ENCODE measurements at places on chromosomes 5 and 9.

DNA sequence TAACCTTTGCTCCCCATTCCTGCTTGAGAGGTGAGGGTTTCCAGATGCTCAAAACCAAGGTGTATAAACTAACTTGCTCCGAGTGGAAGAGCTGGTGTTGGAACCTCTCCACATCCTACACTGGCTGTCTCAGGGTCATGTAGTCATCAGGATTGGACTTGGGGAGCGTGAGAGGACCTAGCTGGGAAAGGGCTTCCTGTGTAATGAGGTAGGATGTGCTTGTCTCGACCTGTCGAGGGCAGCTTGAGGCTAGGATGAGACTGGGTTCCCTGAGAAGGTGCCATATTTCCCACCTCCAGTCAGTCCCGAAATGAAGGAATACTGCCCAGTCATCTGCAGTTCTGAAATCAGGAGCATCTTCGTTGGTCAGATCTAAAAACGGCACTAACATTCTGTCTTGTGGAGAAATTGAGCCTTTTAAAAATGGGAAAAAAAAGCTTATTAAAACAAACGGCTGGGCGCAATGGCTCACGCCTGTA is 1.3 kb downstream of the CCNI2 start:
- DNase-seq = no peak

GRCh38 chr5:96664669-96665068 is 2.5 kb downstream of the CAST start:
- DNase-seq = no peak

DNA sequence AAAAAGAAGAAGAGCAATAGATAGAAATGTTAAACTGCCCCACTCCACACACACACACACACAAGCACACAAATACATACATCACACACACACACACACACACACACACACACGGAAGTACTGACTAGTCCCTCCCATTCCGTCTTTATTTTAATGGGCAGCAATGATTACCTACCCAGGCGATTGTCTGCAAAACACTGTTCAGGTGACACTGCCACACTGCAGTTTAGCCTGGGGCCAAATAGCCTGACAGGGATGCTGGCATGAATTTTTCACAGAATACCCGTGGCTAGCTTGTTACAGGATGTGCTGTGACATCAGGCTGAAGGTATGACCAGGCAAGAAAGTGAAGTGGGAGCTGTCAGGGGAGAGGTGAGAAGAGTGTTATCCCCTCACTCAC is 86.9 kb downstream of the FRMD3 start:
- no peak for DNase-seq

DNA sequence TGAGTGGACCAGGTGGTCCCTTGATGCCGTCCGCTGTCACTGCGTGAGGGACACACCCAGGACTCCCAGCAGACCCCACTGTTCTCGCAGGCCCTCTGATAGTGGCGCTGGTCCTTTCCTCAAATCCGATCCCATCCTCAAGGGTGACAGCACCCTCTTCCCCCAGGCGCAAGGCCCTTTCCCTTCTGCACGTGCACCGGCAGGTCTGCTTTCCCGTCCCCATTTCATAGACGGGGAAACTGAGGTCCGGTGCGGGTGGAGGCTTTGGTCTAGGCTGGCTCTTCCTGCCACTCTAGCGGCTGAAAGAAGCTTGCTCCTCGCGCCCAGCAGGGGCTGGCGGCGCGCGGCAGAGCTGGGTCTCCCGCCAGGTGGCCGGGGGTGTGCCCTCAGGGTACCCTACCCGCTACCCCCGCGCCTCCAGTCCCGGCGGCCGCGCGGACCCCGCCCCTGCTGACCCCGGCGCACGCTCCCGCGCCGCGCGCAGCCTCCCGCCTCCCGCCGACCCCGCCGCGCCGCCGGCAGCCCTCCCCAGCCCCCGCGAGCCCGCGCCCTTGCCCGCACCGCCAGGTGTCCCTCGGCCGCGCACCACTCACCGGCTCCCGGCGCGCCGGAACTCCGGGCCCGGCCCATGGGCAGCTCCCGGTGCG is 453 bp downstream of the RASGEF1C start:
- DNase-seq = no peak

DNA sequence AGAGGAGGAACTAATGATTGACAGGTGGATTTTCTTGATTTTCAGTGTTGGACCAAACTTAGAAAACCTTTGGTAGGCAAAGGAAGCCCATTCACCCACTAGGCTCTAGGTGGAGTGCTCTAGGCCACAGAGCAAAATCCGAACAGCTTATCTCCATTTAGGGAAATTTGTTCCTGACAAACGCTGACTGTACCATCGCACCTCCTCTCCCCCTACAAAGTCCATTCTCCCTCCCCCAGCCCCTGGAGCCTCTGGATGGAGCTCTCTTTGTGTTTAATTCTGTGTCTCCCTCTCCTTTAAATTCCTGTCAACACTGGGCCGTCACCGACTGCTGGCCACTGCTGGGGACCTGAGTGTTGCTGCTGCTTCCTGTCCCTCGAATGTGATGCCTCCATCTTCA is 350.1 kb upstream of the IRX2 start:
- no peak for DNase-seq

GRCh38 chr9:33649463-33649862 is 125.4 kb downstream of the ANKRD18B start:
- DNase-seq = no peak

GRCh38 chr9:14165376-14166035 is 148.4 kb downstream of the NFIB start:
- no peak for DNase-seq

DNA sequence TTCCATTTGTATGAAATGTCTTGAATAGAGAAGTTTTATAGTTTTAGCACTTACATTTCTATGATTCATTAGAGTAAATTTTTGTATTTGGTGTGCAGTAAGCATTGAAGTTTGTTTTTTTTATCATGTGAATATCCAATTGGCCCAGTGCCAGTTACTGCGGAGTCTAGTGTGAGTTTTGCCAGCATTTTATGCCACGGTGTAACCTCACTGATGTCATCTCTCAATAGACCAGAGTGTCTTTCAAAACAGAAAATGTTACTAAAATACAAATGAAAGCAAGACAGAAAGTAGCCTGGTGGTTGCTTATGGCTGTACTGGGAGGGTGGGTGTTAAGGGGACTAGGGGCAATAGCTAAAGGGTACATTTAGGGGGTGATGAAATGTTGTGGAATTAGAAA is 62.8 kb downstream of the IPPK start:
- no peak for DNase-seq

Data from ureter (tissue), 1 donor.